Left colon (tissue), 2 donors: ENCODE measurements at places on chromosomes 4 and X. TPM values are rescaled to one million over a fixed set of nuclear protein-coding genes. Genes with fewer than 3 reads are reported as not detected.

DNA sequence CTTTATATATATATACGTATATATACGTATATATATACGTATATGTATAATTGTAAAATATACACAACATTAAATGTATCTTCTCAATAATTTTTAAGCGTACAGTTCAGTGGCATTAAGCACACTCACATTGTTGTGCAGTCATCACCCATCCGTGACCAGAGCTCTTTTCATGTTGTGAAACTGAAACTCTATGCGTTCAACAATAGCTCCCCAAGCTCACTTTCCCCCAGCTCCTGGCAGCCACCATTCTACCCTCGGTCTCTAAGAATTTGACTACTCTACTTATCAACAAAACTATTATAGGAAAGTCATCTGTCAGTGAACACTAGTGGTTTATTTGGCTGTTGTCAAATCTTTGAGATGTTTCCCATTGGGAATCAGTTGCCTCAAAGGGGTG is 621.8 kb upstream of the GALNT7 start:
- DNase-seq = no peak

- no peak for DNase-seq
Measured at GRCh38 chr4:58600290-58600689, 1490.1 kb upstream of the IGFBP7 start.

The HSFX2 gene
- total RNA-seq = not detected

DNA sequence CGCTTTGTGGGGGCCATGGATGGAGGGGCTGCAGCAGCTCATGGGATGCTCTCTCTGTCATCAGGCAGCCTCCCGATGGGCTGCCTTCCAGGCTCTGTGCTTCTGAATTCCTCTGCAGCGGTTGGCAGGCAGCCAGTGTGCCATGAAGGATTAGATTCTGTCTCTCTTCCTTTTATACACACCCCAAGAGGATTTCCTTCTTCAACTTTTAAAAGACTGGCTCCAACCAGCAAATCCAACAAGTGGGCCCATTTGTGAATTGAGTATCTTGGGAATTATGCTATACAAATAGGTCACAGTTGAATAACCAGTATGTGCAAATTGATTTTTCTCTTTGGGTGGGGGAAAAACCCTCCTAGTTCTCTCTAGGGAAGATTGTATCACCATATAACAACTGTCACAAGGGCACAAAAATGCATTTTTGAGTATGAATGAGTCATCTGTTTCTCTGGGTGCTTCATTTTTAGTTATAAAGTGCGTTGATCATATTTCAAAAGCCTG is 96.8 kb upstream of the FAT1 start:
- DNase-seq = peak; percentile 71

The SYNPO2 gene
- total RNA-seq = 141 TPM

- no peak for DNase-seq
Measured at GRCh38 chr4:40323866-40324265, 11.3 kb upstream of the CHRNA9 start.

GRCh38 chr4:77031544-77031943 is 44.2 kb downstream of the CCNI start:
- DNase-seq = no peak

GRCh38 chrX:15043538-15043937 is 170.3 kb downstream of the MOSPD2 start:
- DNase-seq = no peak

DNA sequence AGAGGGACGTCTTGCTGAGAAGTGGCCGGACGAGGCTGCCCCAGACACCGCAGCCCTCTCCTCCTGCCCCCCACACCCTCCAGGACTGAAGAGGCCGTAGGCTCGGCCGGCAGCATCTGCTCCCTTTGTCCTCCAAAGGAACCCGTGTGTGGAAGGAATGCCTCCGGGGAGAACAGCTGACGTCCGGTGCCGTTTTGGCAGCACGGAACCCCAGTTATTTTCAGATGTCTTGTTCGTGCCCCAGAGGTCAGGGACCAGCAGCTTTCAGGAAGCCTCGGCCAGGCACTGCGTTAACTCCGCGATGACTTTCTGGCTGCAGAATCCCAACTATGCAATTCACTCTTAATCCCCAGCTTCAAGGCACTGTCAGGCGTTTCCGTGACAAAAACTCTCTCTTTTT is 10.9 kb upstream of the PPP2R3B start:
- no peak for DNase-seq

- DNase-seq = peak; percentile 34
Measured at GRCh38 chr4:182806259-182807252, 110.6 kb downstream of the DCTD start.

DNA sequence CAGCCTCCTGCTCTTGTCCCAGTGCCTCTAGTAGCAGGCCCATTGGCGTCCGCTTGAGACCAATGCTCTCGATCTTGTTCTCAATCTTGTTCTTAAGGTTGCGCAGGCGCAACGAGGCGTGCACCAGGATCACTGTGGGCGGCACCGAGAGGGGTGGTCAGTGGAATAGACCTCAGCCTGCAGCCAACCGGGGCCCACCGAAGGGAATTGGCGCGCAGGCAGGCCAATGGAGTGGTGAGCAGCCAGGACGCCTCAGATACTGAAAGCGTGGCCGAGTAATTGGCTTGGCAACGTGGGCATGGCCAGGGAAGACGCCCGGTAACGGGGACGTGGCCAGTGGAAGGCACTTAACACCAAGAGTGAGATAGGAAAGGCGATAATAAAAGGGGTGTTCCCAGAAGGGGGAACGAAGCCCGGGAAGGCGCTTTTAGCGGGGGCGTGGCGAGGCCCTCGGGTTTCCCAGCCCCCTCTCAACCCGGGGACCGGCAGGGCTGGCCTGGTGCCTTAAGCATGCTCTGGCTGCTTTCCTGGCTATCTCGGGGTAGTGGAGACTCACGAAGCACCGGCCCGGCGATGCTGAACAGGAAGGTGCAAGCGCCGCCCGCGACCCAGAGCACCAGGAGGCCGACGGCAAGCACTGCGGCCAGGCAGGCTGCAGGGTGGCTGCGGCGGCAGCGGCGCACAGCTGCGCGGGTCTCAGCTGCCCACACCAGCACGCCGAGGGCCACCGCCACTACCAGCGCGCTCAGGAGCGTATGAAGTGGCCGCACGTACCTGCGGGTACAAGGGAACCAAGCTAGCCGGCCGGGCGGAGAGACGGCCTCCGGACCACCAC is 1.7 kb downstream of the PRAF2 start:
- DNase-seq = peak; percentile 82

DNA sequence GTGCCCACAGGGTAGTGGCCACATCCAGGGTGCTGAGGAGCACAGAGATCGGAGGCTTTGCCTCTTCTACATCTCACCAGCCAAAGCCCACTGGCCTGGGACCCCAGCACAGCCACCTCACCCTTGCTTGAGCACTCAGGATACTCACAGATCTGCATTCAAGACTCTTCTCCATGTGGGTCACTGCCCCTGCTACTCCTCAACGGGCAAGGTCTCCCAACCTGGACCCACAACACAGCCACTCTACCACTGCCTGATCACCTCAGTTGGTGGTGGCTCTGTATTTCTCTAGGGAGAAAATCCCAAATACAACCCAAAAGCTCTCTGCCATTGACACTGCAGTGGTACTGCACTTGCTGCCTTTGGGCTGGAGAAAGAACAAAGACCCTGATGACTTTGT is 190.3 kb upstream of the KLHL4 start:
- DNase-seq = no peak

DNA sequence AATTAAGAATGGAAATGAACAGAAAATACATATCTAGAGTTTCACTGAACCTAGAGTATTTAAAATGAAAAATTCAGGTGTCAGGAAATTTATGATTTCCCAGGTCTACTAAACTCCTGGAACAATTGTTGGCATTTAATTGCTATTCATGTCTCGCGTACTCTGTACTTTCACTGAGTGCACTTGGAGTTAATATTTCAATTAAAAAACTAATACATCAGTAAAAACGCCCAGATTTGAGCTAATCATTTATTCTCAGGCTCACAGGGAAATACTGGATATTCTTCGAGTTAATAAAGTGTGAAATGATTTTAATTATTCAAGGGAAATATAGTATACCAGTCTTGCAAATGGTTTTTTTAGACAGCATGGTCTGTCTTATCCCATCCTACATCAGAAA is 125.9 kb downstream of the CHRNA9 start:
- no peak for DNase-seq

The TLL1 gene
- 1.9 TPM for total RNA-seq

The MAOB gene
- 3.6 TPM for total RNA-seq

GRCh38 chr4:181745933-181746625 is 497.1 kb upstream of the TENM3 start:
- no peak for DNase-seq

DNA sequence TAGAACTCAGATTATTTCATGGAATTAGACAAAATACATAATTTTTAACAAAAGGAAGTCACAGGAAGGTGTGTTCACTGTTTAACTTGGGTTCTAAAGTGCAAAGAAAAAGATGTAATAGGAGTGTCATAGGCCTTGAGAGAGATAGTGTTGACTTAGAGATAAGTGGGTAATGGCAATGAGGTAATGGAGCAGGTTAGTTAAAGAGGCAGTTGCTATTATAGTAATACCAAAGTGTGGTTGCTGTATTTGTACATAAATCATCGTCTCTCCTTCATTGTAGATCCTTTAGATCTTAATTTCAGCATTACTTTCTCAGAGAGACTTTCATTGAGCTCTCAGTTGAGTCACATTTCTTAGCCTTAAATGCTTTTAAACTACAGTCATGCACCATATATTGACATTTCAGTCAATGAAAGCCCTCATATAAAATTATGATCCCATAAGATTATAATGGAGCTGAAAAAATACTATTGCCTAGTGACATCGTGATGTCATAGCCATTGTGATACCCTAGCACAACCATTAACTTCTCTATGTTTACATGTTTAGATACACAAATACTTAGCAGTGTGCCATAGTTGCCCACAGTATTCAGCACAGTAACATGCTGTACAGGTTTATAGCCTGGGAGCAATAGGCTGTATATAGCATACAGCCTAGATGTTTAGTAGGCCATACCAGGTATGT is 245.4 kb downstream of the ADGRL3 start:
- no peak for DNase-seq

DNA sequence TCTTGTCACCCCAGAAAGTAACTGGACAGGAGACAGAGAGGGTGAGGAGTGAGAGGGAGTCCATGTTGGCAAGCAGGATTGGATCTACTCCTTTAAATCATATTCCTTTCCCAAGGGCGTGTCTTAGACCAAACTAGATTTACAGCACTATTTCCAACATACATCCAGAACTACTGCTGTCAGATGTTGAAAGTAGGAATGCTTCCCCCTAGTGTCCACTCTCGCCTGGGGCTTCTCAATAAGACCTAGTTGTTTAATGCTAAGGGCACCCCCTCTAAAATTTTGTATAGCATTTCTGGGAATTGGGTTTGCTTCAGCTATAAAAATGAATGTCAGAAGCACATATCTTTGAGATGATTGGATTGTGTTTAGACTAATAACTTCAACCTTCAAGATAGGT is 13.3 kb downstream of the OFD1 start:
- no peak for DNase-seq

The PDGFC gene
- 3.8 TPM for total RNA-seq

The GYPE gene
- total RNA-seq = 0.25 TPM

GRCh38 chr4:105641845-105642244 is 66.6 kb downstream of the INTS12 start:
- no peak for DNase-seq

DNA sequence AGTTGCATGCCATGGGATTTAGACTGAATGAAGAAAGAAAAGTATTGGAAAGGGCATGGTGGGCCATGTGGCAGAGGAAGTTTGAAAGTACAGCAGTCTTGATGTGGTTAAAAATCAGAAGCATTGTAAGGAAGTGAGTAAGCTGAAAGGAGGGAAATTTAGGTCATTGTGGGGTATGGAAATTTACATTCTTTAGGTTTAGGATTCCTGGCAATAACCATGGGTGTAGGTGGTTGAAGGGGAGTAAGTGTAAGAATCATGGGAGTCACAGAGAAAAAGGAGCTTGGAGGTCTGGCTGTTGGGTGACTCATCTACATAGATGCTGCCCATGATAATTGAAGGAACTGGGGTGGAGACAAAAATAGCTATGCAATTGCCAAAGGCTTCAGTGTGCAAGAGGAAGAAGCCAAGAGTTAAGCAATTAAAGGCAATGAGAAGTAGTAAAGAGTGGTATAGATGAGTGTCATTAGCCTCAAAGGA is 243.8 kb upstream of the LDB2 start:
- no peak for DNase-seq

- DNase-seq = no peak
Measured at GRCh38 chr4:76410636-76411035, 10.3 kb downstream of the CCDC158 start.

DNA sequence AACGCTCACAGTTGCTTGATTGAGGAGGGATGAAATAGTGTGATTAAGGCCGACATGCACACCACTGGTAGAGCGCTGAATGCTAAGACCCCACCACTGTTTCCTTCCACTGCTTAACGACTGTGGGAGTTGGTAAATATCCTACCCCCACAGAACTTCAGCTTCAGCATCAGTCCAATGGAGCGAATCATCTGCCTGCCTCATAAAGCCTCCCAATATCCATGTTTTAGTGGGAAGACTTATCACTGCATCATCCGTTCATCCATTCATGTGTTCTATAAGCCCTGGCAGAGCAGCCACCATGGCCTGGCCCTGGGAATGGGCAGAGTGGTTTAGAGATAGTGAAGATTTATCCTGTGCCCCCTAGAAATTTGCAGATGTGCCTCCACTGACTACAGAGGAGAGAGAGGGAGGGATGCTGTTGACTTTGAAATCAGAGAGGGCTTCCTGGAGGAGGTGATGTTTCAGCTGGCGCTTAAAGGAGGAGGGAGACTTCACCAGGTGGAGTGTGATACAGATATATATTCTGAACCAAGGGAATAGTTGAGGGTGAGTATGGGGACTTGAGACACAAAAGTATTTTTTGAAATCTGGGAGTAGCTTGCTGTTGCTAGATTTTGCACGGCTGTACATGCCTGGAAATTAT is 71.9 kb upstream of the STX18 start:
- DNase-seq = no peak

DNA sequence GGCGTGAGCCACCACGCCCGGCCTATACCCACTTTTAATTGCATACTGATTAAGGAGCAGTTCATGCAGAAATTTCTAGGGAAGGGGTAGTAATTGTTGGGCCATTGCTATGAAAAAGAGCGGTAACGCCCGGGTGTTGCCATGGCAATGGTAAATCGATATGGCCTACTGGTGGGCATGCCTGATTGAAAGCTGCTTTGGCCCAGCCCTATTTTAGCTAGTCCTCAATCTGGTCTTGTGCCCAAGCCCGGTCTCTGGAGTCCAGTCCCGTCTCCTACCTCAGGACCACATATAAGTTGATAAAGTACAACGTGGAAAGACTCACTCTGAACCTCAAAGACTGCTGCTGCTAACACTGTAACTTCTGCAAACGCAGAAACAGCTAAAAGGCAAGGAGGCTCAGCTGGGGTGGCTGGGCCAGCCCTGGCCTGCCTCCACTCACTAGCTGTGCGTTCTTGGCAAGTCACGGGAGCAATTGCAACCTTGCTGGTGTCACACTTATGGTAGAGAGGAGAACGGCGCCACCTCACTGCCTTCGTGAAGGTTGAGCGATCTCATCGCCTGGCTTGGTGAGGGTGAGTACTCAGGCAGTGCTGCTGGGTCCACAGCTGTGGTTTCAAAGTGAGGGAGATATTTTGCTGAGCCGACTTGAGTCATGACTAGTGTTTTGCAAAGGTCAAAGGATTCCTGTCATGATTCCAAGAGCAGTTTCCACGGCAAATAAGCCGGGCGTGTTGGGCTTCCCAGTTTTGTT is 57.0 kb upstream of the GRPEL1 start:
- DNase-seq = peak; percentile 23
